ENCODE measurements at places on chromosomes 12 and 14. TPM values are rescaled to one million over a fixed set of nuclear protein-coding genes. Genes with fewer than 3 reads are reported as not detected.

DNA sequence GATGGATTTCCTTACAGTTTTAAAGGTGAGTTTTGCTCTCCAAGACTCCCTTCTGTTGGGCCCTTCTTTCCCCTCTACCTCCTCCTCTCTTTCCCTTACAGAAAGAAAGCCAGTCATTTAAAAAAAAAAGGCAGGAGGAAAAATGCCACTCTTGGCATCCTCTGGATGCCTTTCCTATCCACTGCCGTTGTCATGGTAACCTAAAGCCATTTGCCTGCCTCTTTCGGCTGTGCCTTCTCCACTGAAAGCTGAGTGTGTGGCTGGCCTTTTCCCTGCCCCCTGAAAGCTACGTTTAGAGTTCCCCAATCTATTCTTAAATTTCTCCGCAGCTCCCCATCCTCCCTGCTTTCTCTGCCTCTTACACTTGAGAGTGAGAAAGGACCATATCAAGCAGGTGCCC, 67.1 kb downstream of the TUNAR start:
- peaks cover 40% of the 10 kb centered on the region for H3K27me3 ChIP-seq
- DNase-seq: no peak
- no peaks in the 10 kb centered on the region for H3K4me1 ChIP-seq
- peaks cover 4% of the 10 kb centered on the region for H3K36me3 ChIP-seq

DNA sequence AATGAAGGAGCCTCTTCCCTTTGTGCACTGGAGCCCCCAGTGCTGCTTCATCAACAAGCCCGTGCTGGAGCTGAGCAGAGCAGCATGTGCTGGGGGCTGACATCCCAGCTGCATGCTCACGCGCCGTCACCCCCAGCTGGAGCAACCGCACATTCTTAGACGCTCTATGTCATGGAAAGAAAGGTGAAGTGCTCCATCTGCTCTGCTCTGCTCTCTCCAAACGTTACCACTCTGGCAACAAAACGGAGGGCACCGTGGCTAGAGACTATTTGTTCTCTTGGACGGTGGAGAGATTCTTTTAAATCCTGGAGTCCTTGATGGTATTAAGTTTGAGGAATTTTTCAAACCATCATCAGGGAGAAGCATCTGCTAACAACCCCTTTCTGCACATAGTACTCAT, 208.4 kb downstream of the C12orf75 start:
- H3K4me3 ChIP-seq: no peak overlapping the region
- H3K27ac ChIP-seq: no peak overlapping the region
- H3K36me3 ChIP-seq: peaks cover 1% of the 10 kb centered on the region
- DNase-seq: no peak
- H3K4me1 ChIP-seq: no peaks in the 10 kb centered on the region

DNA sequence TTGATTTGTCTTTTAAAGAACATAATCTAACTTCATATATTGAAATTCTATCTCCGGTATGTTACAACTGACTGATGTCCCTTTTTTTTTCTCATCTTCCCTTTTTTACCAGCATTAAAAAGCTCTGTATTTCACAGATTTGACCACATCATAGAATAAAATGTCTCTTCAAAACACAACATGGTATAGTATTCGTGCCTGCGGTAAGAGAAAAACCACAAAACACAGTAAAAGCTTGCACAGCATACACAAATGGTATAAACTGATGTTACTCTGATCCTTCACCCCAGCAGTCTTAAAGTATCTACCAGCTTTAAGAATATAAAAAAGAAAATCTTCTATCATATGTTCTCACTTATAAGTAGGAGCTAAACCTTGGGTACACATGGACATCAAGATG, 83.4 kb downstream of the HECTD1 start:
- peak overlapping the region; percentile 13 for H3K27ac ChIP-seq
- H3K36me3 ChIP-seq: peaks cover 13% of the 10 kb centered on the region
- no peak overlapping the region for H3K4me3 ChIP-seq
- H3K27me3 ChIP-seq: no peaks in the 10 kb centered on the region
- H3K4me1 ChIP-seq: peaks cover 32% of the 10 kb centered on the region
- DNase-seq: peak; percentile 3

DNA sequence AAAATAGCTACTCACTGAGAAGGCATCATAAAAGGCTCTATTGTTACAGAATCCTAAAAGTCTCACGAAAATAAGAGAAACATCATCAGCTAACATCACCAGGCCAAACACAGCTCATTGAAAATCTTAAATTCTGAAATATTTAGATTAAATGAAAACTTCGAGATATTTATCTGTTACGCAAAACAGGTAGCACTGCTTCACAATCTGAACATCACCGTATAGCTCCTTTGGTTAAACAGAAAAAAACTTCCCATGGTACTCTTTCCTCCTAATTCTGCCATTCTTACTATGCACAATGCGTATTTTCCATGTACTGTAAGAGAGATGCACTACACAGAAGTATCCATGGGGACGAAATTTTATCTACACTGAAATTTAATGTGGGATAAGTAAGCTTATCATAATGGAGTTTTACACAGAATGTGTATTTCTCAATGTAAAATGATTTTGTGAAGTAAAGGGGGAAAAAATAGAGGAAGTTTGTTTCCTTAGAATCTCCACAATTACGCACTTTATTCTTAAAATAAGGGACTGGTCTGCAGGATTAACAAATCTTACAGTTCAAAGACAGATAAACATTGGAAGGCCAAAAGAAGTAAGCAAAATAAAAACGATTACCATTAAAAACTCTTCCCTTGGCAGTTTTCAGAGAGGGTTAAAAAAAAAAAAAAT, 1.9 kb downstream of the SGPP1 start:
- peak overlapping the region; percentile 94 for H3K27ac ChIP-seq
- peak overlapping the region; percentile 98 for H3K4me3 ChIP-seq
- peaks cover 47% of the 10 kb centered on the region for H3K4me1 ChIP-seq
- H3K27me3 ChIP-seq: no peaks in the 10 kb centered on the region
- H3K36me3 ChIP-seq: peaks cover 4% of the 10 kb centered on the region
- DNase-seq: no peak

GRCh38 chr14:91693346-91693745, 38.5 kb downstream of the CATSPERB start:
- H3K27ac ChIP-seq: no peak overlapping the region
- no peaks in the 10 kb centered on the region for H3K4me1 ChIP-seq
- no peaks in the 10 kb centered on the region for H3K27me3 ChIP-seq
- H3K4me3 ChIP-seq: no peak overlapping the region
- peaks cover 9% of the 10 kb centered on the region for H3K36me3 ChIP-seq

DNA sequence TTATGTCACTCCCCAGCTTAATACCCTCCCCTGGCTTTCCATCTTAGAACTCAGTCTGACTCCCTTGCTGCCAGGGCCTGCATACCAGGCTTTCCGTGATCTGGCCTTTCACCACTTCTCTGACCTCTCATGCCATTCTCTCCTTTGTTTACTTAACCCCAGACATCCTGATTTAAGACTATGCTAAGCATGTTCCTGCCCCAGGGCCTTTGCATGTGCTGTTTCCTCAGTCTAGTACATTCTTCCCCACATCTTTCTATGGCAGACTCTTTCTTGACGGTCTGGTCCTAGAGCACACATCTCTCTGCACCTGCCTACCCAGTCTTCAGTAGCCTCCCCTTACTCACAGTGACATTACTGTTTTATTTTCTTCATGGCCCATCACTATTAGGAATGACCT, 42.2 kb downstream of the PLXNC1 start:
- H3K4me1 ChIP-seq: peaks cover 7% of the 10 kb centered on the region
- H3K27me3 ChIP-seq: no peaks in the 10 kb centered on the region
- H3K36me3 ChIP-seq: no peaks in the 10 kb centered on the region
- no peak overlapping the region for H3K27ac ChIP-seq

DNA sequence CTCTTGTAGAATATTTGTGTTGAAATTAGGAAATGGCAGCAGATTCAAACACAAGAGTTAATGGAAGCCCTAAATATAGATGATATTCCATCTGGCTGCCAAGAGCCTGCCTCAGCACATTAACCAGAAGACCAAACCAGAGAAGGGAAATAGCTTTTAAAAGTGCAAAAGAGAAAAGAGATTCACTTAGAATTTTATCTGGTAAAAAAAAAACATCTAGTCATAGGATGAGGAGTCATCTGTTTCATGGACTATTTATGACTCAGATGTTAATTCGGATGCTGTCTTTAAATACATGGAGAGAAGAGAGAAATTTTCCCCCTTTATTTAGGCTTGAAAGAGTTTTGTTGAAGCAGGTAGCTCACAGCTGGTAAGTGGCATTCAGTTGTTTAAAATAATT, 201.6 kb upstream of the NUDT4 start:
- DNase-seq: no peak
- no peak overlapping the region for H3K4me3 ChIP-seq
- no peak overlapping the region for H3K27ac ChIP-seq
- no peaks in the 10 kb centered on the region for H3K36me3 ChIP-seq

DNA sequence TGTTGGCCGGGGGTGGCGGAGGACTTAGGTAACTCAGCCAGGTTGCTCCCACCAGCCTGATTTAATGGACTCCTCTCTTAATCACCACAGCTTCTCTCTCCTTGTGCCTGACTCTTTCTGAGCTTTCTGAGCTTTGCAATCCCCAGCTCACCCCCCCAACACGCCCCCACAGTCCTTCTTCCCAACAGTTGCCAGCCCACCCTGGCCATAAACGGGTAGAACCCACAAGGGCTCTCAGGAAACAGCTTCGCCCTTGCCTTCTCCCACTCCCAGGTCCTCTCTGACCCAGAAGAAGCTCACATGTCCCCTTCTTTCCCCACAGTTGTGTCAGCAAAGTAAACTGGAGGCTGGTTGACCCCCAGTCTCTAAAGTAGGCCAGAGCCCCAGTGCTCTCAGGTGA, 32.9 kb downstream of the ZFP36L1 start:
- H3K27ac ChIP-seq: no peak overlapping the region
- no peak overlapping the region for H3K4me3 ChIP-seq
- H3K36me3 ChIP-seq: no peaks in the 10 kb centered on the region
- DNase-seq: no peak
- H3K27me3 ChIP-seq: no peaks in the 10 kb centered on the region

- DNase-seq: peak; percentile 31
- H3K36me3 ChIP-seq: peaks cover 23% of the 10 kb centered on the region
- H3K27me3 ChIP-seq: no peaks in the 10 kb centered on the region
- H3K4me1 ChIP-seq: peaks cover 93% of the 10 kb centered on the region
- peak overlapping the region; percentile 85 for H3K27ac ChIP-seq
Measured at GRCh38 chr14:91241863-91242262, 2.6 kb downstream of the GPR68 start.

DNA sequence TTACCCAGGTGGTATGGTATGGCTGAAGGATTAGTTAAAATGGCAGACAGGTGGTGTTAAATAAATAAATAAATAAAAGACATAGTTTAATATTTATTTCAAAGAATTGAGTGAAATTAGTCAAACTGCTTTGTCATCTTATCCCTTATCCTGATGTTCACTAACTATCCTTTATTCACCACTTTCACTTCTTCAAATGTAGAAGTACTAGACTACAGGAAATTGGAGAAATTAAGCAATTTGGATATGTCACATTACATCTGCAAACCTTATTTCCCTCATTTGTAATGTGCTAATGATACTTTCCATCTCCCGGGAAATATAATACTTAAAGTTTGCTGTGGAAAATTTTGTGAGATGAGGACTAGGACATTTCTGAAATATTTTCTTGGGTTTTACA, 1195.7 kb downstream of the LRFN5 start:
- DNase-seq: no peak
- H3K27me3 ChIP-seq: no peaks in the 10 kb centered on the region
- no peaks in the 10 kb centered on the region for H3K4me1 ChIP-seq
- H3K36me3 ChIP-seq: no peaks in the 10 kb centered on the region

DNA sequence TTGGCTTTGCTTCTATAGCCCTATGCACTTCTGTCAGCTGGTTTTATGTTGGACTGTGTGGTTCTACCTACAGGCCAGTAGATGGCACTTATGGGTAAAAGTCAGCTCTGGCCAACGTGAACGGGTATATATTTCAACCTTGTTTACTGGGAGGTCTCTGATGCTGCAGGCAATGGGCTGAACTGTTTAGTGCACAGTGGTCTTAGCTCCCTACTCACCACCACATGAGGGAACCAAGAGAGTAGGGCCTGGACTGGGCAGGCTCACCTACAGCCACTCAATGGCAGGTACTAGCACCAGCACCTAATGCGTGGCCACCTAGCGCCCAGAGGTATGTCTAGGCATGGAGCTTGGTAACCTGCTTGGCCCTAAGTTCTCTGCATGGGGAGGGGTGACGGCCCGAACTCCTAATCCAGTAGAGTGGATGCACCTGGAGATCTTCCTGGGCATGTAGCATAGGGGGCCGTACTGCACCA, 481.8 kb downstream of the TMEM117 start:
- no peak overlapping the region for H3K4me3 ChIP-seq
- no peak for DNase-seq
- no peaks in the 10 kb centered on the region for H3K36me3 ChIP-seq
- no peaks in the 10 kb centered on the region for H3K4me1 ChIP-seq
- no peak overlapping the region for H3K27ac ChIP-seq
- H3K27me3 ChIP-seq: no peaks in the 10 kb centered on the region

DNA sequence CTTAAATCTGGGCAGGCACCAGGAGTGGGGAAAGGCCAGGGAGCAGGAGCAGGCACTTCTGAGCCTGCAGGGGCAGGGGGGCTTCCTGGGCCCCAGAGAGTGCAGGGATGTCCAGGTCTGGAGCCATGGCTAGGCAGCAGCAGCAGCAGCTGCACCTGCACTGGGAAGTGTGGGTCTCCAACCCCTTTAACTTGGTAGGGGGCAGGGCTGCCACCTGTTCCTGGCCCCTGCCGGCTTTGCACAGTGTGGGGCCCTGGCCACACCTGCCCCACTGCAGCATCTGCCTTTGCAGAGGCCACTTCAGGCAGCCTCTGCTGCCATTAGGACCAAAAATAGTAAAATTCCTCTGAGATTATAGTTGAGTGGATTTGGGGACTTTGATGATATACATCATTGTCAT, 138.5 kb downstream of the SLC16A7 start:
- no peak overlapping the region for H3K4me3 ChIP-seq
- no peak for DNase-seq
- H3K4me1 ChIP-seq: peaks cover 6% of the 10 kb centered on the region
- no peaks in the 10 kb centered on the region for H3K27me3 ChIP-seq
- H3K36me3 ChIP-seq: peaks cover 6% of the 10 kb centered on the region

- no peak overlapping the region for H3K27ac ChIP-seq
- no peak for DNase-seq
- no peak overlapping the region for H3K4me3 ChIP-seq
- H3K4me1 ChIP-seq: peaks cover 9% of the 10 kb centered on the region
- no peaks in the 10 kb centered on the region for H3K27me3 ChIP-seq
- H3K36me3 ChIP-seq: no peaks in the 10 kb centered on the region
Measured at GRCh38 chr12:52953181-52953841, 4.4 kb downstream of the KRT18 start.

- no peak overlapping the region for H3K27ac ChIP-seq
- H3K36me3 ChIP-seq: no peaks in the 10 kb centered on the region
- no peaks in the 10 kb centered on the region for H3K27me3 ChIP-seq
- H3K4me1 ChIP-seq: no peaks in the 10 kb centered on the region
- no peak for DNase-seq
Measured at GRCh38 chr12:2306735-2307134, 253.9 kb downstream of the CACNA1C start.

SLCO1B3 gene
- not detected for total RNA-seq

ESR2 gene
- total RNA-seq: 1.0 TPM

SYT1 gene
- total RNA-seq: not detected

CD163L1 gene
- total RNA-seq: not detected

ITGB7 gene
- 111 TPM for total RNA-seq

KRT78 gene
- not detected for total RNA-seq

NID2 gene
- total RNA-seq: 0.24 TPM

JDP2 gene
- total RNA-seq: 6.8 TPM

CLBA1 gene
- 0.79 TPM for total RNA-seq

OTX2 gene
- total RNA-seq: not detected

C12orf54 gene
- total RNA-seq: not detected

SOX5 gene
- total RNA-seq: 1.7 TPM

MGP gene
- total RNA-seq: not detected

SLC6A12 gene
- total RNA-seq: 0.70 TPM

CCDC177 gene
- not detected for total RNA-seq

CDK4 gene
- total RNA-seq: 150 TPM

GYS2 gene
- total RNA-seq: not detected

CCDC196 gene
- not detected for total RNA-seq

CLEC12A gene
- not detected for total RNA-seq

LRP6 gene
- 3.7 TPM for total RNA-seq
